ENCODE measurements at places on chromosomes 7 and 10. TPM values are rescaled to one million over a fixed set of nuclear protein-coding genes. Genes with fewer than 3 reads are reported as not detected.

LRRC4 gene
- not detected for total RNA-seq

CDC14C gene
- not detected for total RNA-seq

IFIT3 gene
- 16.1 TPM for total RNA-seq

TMEM176B gene
- not detected for total RNA-seq

SHTN1 gene
- total RNA-seq: 2.4 TPM

DRGX gene
- total RNA-seq: not detected

LRRC27 gene
- total RNA-seq: 7.6 TPM

HEPACAM2 gene
- not detected for total RNA-seq

SPDYE5 gene
- total RNA-seq: not detected

NUTM2E gene
- not detected for total RNA-seq

ATOH7 gene
- not detected for total RNA-seq

SLC26A3 gene
- not detected for total RNA-seq

PPP1R3C gene
- 12.2 TPM for total RNA-seq

ENTPD1 gene
- total RNA-seq: 0.49 TPM

GOLGA7B gene
- total RNA-seq: not detected

MSMB gene
- not detected for total RNA-seq

CDNF gene
- total RNA-seq: 2.6 TPM

AZGP1 gene
- total RNA-seq: 2.1 TPM

STOX1 gene
- total RNA-seq: 0.64 TPM

GIMAP1 gene
- 0.20 TPM for total RNA-seq

FGL2 gene
- 0.54 TPM for total RNA-seq

AP3M1 gene
- 20.0 TPM for total RNA-seq

CPN1 gene
- total RNA-seq: not detected

UPK3B gene
- total RNA-seq: not detected

NEUROD6 gene
- total RNA-seq: not detected

ADAM22 gene
- 0.19 TPM for total RNA-seq

SCART1 gene
- total RNA-seq: 2.2 TPM

RASA4 gene
- 7.1 TPM for total RNA-seq

TEX47 gene
- not detected for total RNA-seq

FEZF1 gene
- not detected for total RNA-seq

PHKG1 gene
- 1.1 TPM for total RNA-seq

PDE6C gene
- total RNA-seq: not detected

OR6B1 gene
- total RNA-seq: not detected

OR2A1 gene
- total RNA-seq: not detected

SH2D4B gene
- not detected for total RNA-seq

MRPS33 gene
- 30.2 TPM for total RNA-seq

BAMBI gene
- total RNA-seq: 12.0 TPM

NKX2-3 gene
- total RNA-seq: not detected

DOCK4 gene
- total RNA-seq: 6.3 TPM

NRAP gene
- not detected for total RNA-seq
